ENCODE measurements at places on chromosomes 16 and 17. TPM values are rescaled to one million over a fixed set of nuclear protein-coding genes. Genes with fewer than 3 reads are reported as not detected.
A peak's percentile ranks its signal among the peaks of the same experiment; 100 is the strongest.

DNA sequence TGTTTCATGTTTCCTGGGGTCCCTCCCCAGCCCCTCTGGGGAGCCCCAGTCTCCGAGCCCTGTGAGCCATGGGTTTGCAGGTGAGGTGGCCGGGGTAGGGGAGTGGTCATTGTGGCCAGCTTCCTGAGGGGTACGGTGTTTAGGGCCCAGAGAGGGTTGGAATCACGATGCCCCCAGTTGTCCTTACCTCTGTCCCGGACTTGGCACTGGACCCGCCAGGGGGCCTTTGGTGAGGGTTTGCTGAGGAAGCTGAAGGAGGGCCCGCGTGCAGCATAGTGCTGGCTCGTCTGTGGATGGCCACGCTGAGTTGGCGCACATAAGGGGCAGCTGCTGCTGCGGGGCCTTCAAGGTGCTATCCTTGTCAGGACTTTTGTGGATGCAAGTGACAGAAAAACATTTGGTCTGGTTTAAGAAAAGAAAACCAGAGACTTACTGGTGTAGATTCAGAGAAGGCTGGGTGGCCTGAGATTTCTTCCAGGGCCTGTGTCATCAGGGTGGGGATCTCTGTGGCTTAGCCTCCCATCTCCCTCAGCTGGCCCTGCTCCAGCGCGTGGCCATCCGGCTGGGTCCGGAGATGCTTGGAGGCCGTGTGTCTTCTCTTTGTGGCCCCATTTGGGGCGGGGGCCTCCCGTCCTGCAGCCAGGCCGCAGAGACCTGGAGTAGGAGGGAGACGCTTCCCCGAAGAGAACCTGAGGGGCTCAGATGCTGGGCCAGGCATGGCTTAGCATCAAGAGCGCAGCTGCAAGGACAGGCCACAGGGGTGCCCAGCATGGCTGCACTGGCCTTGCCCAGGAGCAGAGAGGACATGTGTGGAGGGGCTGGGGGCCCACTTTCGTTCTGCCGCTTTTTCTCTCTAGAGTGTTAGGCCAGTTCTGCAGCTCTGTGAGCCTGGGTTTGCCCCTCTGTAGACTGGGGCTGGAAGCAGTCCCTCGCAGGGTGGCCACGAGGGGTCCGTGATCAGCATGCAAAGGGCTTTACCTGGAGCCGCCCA, 33.7 kb upstream of the NUDT16L1 start:
- DNase-seq, result peak; percentile 92

The NT5M gene
- total RNA-seq, result 1.2 TPM

GRCh38 chr16:19410435-19411171, 7.1 kb upstream of the TMC5 start:
- DNase-seq, result peak; percentile 82

The TNFRSF12A gene
- 159 TPM for total RNA-seq

DNA sequence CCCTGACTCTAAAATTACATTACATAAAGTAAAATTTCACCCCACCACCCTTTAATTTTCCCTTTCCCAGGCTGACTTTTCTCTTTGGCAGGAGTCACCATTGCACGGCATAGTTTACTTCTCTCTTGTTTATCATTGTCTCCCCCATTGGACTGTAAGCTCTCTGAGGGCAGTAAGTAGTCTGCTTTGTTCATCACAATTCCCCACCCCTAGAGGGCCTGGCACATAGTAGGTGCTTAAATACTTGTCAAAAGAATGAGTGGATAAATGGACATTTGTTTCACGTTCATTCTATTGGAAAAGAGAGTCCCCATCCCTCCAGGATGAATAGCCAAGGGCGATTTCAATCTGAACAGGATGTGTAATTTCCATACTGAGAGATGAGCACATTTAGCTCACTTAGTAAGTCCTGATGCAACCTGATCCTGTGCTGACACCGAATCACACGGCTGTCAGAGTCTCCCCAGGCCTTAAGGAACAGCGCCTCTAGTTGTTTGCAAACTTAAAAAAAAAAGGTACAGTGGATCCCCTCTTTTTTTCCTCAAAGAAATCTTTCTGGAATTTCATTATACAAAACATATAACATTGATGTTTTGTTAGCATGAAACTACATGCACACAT, 54.0 kb downstream of the AKAP1 start:
- DNase-seq, result no peak

The KRT33A gene
- total RNA-seq, result not detected

- no peak for DNase-seq
These were observed 44.7 kb downstream of the DDX19A start for GRCh38 chr16:70391446-70391845.

DNA sequence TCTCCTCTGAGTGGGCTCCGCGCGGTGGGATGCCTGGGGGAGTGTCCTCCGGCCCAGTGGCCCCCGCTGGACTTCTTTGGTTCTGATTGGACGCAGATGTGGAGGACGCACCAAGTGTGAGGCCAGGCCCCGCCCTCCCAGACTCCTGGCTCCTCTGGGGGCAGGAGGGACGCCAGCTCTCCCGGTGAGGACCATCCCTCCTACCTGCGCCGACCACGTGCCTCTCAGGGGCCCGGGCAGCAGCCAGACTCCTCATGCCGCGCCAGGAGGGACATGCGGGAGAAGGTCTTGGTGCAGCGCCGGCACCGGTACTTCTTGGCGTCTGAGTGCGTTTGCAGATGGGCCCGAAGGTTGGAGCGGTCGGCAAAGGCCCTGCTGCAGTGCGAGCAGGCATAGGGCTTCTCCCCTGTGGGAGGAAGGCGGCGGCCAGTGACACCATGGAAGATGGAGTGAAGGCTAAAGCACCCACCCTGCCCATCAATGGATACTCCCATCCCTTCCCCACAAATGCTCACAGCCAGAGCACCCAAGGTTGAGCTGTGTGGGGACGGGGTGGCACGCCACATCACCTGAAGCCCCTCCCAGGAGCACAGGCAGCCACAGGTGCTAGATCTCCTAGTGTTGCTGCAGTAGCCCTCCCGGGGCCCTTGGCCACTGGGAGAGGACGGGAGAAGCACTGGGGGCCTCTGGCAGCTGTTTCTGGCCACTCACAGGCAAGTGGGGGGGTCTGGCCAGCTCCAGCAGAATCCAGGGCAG, 7.9 kb downstream of the SNAI3 start:
- DNase-seq, result no peak

The KCNG4 gene
- total RNA-seq, result not detected

GRCh38 chr17:6753006-6753445, 2.8 kb upstream of the XAF1 start:
- no peak for DNase-seq

- peak; percentile 60 for DNase-seq
These were observed 21.9 kb downstream of the ST3GAL2 start for GRCh38 chr16:70416748-70417616.

GRCh38 chr17:57226793-57227192, 29.5 kb upstream of the MSI2 start:
- no peak for DNase-seq

DNA sequence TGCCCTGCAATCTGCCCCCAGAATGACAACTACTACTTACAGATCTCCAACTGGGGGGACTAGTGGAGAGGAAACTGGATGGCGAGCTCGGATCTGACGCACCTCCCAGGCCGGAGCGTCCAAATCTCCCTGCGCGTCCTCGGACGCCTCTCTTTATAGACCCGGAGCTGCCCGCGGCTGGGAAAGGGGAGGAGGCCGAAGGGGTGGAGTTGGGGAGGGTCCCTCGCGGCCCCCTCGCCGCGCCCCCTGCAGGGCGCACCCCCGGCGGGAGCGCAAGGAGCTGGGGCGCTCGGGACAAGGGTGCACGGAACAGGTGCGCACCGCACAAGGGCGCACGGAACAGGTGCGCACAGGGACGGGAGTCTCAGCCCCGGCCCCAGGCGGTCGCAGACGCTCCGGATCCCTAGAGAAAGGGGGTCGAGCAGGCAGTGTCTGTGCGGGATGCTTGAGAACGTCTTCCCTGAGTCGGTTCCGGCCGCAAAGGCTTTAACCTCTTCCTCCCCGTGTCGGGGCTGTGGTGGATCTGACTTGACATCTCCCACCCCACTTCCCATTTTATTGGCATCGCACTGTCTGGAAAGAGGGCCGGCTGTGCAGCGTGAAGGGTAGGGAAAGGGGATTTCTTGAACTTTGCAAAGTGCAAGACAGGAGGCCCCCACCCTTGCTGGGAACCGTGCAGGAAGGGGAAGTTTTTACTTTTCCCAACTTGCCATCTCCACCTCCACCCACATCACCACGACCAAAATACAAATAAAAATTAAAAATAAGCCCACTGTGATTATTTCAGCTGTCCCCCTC, at the start of gene MYH11:
MYH11 (minus strand) TSS at position 128 of the 798 bp plus-strand sequence. CDS start 18,776 bp downstream, outside the sequence.
- peak; percentile 73 for DNase-seq

Measured in osteoblast (primary cell).